ENCODE measurements at places on chromosomes 1 and 21.

GRCh38 chr1:76225526-76225925 lies 151.0 kb downstream of the ST6GALNAC3 start:
- no peak for DNase-seq

- DNase-seq: no peak
Measured at GRCh38 chr1:226973371-226973897, 33.3 kb downstream of the COQ8A start.

DNA sequence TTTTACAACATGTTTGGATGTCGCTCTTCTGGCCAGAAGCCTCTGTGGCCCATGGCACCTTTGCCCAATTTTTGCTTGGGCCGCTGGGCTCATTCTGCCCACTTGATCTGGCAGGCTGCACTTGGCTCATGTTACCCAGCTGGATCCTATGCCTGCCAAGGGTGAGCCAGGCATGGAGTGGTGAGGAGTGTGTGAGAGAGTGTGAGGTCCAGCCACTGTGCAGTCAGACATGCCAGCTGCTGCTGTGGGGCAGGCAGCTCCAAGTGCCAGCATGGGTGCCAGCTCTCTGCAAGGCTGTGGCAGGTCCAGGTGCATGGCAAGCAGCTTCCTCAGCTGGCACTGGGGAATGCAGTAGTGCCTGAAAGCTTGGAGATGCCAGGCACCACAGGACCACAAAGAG lies 71.0 kb downstream of the EBNA1BP2 start:
- no peak for DNase-seq

GRCh38 chr1:234256359-234256758 lies 116.9 kb upstream of the COA6 start:
- DNase-seq: peak; percentile 71

- DNase-seq: no peak
Measured at GRCh38 chr1:109466452-109467300, at the start of gene SYPL2. TSS of gene SYPL2 (plus strand) at chr1:109466546. CDS start at chr1:109466844, 298 bp downstream.

- DNase-seq: no peak
Measured at GRCh38 chr1:233406339-233406960, 78.9 kb downstream of the MAP3K21 start.

DNA sequence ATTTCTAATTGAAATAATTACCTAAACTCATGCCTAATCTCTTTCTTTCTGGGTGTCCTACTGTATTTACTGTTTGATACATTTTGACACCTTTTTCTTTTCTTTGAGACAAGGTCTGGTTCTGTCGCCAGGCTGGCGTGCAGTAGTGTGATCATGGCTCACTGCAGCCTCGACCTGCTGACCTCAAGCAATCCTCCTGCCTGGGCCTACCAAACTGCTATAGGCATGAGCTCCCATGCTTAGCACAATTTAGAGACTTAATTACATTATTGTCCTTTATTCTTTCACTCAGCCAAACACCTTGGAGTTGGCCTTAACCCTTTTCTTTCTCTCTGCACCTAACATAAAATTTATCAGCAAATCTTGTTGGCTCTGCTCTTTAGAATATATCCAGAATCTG lies 139.8 kb upstream of the KIF26B start:
- DNase-seq: no peak

DNA sequence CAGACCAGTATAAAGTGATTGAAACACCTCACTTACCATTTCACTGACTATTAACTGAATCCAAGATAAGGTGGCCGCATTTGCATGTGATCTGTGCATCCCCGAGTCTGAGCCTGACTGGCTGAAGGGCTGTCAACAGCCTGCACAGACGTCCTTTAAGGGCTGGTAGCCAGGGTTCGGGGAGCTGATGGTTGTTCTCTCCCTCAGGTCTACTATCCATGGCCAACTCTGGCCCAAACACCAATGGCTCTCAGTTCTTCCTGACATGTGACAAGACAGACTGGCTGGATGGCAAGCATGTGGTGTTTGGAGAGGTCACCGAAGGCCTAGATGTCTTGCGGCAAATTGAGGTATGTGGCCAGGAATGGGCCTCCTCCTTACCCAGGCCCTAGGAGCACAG lies 14.0 kb downstream of the PPIE start:
- DNase-seq: no peak

GRCh38 chr1:202007805-202008489 lies 2.4 kb upstream of the ELF3 start:
- peak; percentile 87 for DNase-seq

DNA sequence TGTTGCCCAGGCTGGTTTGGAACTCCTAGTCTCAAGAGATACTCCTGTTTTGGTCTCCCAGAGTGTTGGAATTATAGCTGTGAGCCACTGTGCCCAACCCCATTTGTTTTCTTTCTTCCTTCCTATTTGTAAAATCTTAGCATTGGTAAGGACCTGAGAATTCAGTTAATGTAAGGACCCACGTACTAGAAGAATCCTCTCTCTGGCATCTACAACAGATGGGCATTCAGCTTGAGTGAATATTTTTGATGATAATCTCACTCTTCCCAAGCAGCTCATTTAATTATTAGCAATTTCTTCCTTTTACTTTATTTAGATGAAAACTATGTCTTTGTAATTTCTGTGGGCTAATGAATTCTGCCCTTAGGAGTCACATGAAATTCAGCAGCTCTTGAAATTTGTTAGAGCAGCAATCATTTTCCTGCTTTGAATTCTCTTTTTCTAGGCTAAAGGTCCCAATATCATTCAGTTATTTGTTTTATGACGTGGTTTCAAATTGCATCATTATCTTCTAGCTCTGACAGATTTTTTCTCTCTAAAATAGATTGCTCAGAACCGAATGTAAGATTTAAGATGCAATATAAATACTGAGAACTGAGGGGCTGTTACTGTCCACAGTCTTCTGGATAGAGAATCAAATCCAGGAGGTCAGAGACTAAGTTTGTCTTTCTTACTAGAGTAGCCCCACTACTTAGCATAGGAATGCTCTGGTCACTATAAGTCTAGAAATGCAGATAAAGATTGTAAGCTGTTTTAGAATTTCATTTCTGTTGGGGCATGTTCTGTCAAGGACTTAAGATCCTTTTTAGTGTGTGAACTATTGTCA lies 59.4 kb downstream of the EPB41 start:
- DNase-seq: peak; percentile 53

- no peak for DNase-seq
Measured at GRCh38 chr1:87600854-87601253, 272.2 kb downstream of the LMO4 start.

GRCh38 chr1:27116232-27116631 lies 38.7 kb downstream of the SLC9A1 start:
- DNase-seq: no peak

- DNase-seq: no peak
Measured at GRCh38 chr1:93323185-93323820, 22.4 kb upstream of the DR1 start.

GRCh38 chr1:231335663-231336602 lies 1.7 kb downstream of the EXOC8 start:
- no peak for DNase-seq

DNA sequence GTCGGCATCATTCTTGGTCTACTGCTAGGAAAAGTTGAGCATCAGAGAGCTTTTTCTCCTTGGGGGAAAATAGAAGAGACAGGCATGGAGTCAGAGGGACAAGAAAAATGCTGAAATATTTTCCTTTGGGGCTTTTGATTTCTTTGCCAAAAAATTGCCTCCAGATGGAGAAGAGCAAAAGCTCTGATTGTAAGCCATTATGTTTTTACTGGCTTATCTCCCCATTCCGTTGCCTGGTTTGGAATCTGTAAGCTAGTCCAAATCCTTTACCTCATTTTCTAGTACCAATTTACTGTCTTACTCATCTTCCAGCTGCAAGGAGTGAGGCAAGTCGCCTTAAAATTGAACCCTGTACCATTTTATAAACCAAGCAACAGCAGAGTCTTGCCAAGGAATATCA lies 23.3 kb upstream of the NBL1 start:
- DNase-seq: no peak

DNA sequence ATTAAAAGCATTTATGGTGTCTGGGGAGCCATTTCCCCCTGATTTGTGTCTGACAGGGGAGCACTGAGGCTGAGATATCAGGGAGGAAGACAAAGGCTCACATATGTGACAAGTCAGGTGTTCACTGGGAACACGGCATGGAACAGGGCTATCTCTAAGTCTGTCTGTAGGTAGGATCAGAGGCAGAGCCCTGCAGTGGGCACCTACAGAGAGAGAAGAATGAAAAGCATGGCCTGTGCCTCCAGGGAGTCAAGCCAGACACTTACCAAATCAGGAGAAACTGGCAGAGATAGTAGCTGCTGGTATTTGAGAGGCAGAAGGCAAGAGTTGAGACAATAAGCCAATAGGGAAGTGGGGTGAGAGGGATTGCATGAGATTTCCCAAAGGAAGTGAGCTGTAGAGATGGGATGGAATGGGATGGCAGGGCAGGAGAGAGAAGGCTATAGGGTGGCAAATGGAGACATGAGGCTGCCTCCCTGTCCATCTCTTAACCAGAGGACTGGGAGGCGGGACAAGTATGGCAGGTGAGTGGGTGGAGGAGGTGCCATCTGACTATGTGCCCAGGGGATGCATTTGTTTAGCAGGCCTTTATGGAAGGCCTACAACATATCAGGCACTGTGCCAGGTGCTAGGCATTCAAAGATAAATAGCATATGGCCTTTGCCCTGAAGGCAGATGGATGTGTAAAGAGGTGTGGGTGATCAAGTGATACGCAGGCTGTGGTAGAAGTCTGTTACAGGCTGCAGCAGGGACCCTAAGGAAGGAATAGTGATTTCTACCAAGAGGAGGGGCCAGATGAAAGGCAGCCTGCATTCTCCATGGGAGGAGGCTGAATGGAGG lies 136.2 kb upstream of the IPO9 start:
- no peak for DNase-seq

- peak; percentile 69 for DNase-seq
Measured at GRCh38 chr1:205421798-205422197, at the start of gene LEMD1. TSS of gene LEMD1 (minus strand) at chr1:205422056. CDS start at chr1:205420536, 1,520 bp downstream.

DNA sequence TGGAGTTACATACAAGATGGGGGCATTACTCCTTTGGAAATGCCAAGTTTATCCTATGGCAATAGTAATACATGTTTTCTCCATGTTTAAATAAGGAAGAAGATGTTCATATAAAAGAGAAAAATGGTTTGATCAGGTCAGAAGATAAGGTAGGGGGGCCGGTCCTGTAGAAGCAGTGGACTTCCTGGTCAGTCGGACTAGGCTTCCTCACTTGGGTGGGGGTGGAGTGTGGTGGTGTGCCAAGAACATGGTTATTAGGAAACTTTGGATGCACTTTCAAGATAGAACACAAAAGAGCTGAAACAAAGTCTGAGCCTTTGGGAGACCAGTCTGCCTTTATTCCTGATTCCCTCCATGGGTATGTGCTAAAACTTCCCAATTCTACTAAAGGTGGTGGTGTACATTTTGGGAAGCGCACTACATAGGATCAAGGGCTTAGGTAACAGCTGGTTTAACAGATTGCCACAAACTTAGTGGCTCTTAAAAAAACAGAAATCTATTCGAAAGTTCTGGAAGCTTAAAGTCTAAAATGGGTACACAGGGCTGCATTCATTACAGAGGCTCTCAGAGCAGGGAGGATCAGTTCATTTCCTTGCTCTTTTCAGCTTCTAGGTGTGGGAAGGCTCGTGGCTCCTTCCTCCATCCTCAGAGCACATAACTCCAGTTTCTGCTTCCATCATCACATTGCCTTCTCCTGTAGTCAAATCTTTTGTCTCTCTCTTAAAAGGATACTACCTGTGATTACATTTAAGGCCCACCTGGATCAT lies 64.6 kb downstream of the KDM1A start:
- DNase-seq: no peak

DNA sequence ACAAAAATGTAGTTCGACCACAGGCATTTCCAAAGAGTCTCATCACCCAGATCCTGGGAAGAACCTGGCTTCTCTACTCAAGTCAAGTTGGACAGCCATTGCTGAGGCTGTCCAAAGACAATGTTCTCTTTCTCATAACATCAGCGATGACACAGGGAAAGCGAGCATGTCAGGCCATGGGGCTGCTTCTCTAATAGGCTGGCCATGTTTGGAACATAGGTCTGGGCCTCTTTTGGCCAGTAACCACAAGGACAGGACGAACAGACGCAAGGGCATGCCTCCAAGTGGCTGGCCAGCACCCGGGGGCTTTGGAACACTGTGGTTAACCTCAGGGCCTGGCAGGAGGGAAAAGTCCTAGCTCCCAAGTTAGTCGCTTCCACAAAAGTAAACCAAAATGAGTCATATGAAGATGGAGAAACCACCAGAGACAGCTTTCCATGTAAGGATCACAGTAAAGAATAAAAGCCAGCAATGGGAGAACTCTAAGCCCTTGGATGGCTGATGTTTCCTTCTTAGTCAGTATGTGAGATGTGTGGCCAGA lies 80.6 kb upstream of the SLC44A3 start:
- DNase-seq: peak; percentile 71

DNA sequence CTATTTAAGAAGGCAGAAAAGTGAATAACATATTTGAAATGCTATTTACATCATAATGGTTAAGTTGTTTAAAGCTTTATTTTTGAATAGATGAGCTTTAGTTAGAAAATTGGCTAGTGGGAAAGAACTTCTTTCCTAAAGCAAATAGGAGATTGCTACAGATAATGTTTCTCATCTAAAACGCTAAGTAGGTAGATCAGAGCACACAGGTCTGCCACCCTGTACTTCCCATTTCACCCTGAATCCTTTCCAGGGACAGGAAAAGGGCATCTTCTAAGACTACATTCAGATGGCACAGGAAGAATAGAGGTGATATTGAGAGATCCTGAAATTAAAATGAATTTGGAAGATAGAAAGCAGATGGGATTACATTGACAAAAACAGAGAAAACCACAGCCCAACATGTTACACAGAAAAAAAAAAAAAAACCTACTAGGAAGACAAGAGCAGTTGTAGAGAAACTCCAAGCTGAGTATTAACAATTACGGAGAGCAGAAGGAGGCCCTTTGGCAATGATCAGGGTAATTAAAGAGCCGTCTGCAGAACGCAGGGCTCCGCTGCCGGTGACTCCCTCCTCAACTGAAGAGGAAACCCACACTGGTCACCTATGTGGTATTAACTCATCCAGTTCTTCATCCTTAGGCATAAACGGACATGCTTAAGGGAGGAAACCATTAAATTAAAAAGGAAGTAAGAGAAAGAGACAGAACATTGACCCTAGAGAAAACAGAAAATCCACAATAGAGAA lies 53.6 kb upstream of the MAP10 start:
- no peak for DNase-seq

- DNase-seq: no peak
Measured at GRCh38 chr1:225517697-225518096, 89.9 kb upstream of the LBR start.

DNA sequence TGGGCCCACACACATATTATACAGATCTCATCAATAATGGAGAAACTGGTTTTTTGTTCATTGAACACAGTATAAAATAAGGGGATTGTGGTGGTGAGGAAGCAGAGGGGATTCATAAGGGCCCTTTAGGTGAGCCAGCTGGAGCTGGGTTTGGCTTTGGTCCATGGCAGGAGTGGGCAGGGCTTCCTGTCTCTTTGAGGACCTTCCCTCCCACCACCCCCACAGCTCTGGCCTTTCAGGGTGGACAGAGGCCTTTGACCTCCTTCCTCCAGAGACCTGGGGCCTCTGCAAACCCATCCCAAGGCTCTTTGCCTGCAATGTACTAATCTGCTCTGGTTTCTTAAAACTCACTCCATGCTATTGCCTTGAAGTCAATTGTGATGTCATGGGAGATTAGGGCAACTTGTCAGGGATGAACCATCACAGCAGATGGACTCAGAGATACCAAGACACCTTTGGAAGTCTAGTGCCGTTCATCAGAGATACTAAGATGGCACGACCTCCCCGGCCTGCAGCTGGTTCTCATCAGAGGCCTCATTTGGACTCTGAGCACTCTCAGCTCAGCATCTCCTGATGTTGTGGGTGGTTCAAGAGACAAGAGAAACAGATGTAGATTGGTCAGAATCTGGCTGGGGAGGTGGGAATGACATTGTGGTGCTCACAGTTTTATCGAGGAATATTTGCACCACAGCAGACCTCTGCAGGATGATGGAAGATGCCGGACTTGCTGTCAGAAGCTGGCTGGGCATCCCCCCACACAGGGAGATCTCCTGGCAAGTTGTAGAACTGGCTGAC lies 37.9 kb downstream of the LHX4 start:
- no peak for DNase-seq
